ENCODE measurements at places on chromosomes 2 and 18.

- DNase-seq = no peak
Measured at GRCh38 chr2:233944269-233944668, 27.1 kb downstream of the TRPM8 start.

- DNase-seq = no peak
Measured at GRCh38 chr18:26190506-26190905, 35.7 kb upstream of the TAF4B start.

GRCh38 chr2:54672590-54673456 is 50.6 kb upstream of the EML6 start:
- no peak for DNase-seq

DNA sequence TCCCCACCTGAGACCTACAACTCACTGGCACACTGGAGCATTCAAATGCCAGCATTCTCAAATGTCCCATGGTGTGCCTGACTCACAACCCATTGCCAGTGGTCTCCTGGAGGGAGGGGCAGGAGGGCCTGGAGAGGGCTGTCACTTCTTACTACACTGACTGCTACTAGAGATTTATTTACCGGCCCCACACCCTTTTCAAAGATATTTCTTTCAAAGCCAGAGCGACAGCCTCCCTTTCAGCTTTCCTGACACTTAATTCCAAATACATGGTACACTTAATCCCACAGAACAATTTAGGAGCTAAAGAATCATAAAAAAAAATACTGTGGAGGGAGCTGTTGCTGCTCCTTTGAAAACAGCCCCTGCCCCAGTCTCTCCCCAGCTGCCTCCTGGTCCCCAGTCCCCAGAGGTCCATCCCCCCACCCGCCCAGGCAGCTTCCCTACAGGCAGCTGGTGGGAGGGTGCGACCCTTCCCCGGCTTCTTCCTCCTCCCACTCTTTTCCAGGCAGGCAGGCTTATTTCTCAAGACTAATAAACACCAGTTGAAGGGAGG is 129.1 kb upstream of the SMAD2 start:
- DNase-seq = no peak

DNA sequence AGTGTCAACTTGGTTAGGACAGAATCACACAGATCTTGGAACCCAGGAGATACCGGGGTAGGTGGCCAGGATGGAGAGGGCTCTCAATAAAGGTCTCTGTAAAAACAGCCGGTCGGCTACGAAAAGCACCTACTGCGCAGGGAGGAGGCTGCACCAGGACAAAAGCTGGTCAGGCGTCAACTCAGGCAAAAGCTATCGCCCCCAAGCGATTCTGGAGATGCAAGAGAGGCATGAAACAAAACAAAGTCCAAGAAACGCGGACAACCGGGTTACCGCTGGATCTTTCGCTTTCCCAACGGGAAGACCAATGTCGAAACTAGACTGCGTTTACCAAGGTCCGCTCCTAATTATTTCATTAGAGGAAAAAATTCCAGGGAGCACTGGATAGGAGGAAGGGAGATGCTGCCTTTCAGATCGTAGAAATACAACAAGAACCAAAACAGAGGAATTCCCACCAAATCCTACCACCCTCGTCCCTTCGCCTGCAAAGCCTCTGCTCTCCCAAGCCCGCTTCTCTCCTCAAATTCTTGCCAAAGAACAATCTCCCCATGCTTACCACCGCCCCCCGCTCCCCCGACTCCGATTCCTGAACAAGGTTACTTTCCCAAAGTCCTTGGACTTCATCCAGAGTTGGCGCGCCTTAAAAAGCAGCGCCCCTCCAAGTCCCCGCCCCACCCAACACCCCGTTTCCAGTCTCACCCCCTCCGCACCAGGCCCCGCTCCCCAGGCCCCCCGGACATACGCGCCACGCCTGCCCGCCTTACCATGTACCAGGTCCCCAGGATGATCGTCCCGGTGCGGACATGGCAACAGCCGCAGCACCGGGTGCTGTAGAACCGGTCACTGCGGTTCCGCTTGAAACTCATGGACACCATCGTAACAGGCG is 539 bp downstream of the LAPTM4A start:
- no peak for DNase-seq

DNA sequence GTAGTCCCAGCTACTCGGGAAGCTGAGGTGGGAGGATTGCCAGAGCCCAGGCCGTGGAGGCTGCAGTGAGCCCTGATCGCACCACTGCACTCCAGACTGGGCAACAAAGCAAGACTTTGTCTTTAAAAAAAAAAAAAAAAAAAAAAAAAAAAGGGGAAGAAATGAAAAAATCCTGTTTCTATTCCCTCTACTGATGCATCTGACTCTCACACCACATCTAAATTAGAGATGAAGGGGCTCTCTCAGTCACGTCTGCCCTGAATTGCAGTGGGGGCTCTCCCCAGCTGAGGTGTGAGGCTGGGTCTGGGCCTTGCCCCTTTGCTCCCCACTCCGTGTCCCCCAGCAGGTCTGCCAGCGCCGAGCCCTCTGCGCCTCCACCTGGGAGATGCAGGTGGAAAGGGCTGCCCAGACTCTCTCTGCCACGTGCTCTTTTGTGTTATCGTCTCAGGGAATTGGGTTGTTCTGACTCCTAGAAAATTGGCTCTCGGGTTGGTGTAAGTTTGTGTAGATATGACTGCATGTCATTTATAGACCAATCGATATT is 30.2 kb downstream of the TRAPPC12 start:
- no peak for DNase-seq

- DNase-seq = no peak
Measured at GRCh38 chr2:230170532-230170931, 49.3 kb downstream of the SP110 start.

GRCh38 chr2:184370954-184371353 is 227.4 kb upstream of the ZNF804A start:
- no peak for DNase-seq

GRCh38 chr2:16186661-16187481 is 246.5 kb downstream of the MYCN start:
- no peak for DNase-seq

DNA sequence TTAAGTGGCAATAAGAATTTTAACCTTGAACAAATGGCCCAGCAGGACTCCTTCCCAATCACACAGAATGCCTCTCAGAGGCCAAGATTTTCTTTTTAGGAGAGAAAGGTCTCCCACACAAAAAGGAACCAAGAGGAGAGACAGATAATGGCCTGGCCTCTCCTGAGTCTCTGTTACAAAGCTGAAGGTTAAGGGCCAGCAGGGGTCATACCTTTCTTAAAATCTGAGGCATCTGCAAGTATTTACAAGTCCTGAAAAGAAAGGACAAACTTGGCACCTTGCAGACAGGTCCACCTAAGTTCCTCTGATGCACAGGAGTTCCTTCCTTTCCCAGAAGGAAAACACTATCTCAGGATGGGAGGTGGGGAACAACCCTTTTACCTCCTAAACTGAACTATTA is 142.3 kb downstream of the TMEM163 start:
- no peak for DNase-seq

DNA sequence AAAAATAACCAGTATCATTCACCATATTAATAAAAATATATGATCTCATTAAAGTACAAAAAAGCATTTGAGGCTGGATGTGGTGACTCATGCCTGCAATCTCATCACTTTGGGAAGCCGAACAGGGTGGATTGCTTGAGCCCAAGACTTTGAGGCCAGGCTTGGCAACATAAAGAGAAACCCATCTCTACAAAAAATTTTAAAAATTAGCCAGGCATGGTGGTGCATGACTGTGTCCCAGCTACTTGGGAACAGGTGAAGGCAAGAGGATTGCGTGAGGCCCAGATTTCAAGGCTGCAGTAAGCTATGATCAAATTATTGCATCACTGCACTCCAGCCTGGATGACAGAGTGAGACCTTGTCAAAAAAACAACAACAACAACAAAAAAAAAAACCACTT is 75.9 kb downstream of the RAD51AP2 start:
- DNase-seq = no peak

- DNase-seq = no peak
Measured at GRCh38 chr2:88018909-88019308, 2.6 kb upstream of the RNU2-63P start.

DNA sequence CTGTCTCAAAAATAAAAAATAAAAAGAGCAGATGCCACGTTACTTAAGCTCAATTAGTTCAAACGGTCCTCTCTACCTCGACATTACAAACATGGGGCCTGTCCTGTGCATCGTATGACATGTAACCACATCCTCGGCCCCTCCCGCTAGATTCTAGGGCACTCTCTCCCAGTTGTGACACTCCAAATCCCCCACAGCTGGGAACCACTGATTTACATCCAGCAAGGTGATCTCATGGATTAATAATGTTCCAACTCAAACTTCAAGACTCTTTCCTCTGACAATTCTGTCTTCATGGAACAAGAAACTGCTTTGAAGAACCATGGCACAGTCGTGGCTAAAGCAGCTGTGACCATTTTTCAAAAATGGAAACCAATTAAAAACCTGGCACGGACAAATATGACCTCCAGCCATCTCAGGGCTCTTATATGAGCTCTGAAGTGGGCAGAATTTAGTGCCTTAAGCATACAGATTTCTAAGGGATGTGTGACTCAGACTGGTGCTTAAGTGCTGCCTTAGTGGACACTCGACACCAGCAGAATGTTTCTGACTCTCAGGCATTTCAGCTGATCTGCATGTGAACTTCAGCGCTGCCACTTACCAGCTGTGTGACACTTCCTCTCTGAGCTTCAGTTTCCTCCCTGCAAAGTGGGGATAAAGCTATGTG is 31.7 kb upstream of the ASAP2 start:
- no peak for DNase-seq

DNA sequence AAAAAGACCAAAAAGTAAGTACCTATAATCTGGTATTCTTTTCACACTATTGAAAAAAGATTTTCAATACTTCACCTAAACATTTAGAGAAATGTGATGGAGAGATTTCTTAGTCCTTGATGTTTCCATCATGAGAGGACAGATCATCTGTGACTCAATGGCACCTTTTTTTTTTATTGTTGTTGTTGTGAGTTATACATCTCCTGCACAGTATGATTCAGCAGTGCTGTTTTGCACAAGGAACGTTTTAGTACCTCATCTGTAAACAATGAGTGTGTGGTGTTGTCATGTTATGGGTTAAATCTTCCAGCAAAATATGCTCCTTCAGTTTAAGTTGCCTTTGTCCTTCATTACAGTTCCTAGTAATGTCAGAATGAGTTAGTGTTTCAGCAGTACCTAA is 2.2 kb downstream of the KIAA1328 start:
- DNase-seq = no peak

DNA sequence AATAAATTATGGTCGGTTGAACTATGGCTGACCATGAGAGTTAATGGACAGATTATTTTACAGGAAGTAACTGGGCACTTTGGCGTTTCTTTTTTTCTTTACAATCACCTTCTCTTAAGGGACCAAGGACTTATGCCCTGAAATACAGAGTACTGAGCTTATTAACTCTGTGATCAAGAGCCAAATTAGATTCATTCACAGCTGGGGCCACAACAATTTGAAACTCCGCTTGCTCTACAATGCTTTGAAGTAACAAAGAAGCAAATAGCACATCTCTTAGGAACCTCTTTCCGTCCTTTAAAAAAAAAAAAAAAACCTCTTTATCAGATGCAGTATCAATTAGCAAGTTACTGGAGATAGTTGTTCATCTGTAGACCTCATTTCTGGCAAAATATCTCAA is 112.0 kb downstream of the LYPD6 start:
- DNase-seq = no peak

DNA sequence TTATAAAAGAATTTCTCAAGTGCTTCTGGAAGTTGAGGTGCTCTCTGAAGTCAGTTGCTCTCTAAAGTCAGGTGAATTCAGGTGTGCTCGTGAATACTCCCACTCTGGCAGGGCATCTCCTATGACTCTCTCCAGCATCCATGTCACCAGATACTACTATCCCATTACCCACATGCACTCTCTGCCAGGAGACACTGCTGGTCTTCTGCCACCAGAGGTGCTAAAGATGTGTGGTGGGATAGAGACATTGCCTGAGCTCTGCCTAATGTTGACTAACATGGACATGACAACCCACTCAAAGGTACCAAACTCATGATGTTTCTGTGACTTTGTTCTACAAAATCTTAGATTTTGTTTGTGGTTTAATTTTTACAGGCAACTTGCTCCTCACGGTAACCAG is 106.4 kb upstream of the HNRNPA3 start:
- DNase-seq = no peak

DNA sequence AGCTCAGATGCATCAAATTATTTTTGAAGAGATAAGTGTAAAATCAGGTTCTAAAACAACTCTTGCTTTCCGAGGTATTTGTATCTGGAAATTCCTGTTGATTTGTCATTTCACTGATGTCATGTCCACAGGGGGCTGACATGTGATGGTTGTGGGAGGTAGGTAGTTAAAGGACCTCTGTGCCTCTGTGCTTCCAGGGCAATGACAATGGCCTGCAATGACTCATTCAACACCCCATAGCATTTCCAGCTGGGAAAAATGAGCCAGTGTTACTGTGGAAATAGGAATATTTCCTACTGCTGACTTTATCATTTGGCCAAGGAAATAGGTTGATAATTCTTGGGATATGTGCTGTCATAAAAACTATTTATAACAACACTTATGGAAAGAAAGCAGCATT is 86.2 kb upstream of the CCDC195 start:
- no peak for DNase-seq

DNA sequence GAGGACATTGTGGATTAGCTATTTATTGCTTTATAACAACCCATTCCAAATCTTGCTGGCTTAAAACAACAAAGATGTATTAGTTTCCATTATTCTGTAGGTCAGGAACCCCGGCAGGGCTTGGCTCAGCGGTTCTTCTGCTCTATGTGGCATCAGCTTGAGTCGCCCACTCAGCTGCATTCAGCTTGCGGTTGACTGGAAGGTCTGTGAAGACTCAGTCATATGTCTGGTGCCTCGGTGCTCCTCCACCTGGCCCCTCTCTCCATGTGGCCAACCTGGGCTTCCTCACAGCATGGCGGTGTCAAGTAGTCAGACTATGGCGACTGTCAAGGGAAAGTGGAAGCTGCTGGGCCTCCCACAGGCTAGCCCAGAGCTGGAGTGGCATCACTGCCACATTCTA is 48.6 kb downstream of the EMILIN2 start:
- no peak for DNase-seq

DNA sequence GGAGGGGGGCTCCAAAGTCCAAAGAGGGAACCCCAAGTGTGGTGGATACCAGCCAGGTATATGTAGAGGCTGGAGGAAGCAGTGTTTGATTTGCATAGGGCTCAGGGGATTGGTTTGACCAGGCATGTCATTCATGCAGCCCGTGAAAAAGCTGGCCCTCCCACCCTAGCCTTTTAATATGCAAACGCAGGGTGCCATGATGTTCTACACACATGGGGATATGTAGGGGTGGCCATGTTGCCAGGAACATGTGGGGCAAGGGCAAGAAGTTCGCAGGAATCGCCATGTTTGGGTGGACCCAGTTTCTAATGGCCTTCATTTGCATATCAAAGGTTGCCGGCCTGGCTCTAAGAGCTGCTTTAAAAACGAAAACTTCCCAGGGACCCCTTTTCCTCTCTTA is 33.6 kb downstream of the B3GNT7 start:
- no peak for DNase-seq

Measured in T follicular helper cell (primary cell).